ENCODE measurements at places on chromosomes 3 and 15.

GRCh38 chr3:128807186-128807830 is 72.1 kb upstream of the ACAD9 start:
- no peak for DNase-seq

DNA sequence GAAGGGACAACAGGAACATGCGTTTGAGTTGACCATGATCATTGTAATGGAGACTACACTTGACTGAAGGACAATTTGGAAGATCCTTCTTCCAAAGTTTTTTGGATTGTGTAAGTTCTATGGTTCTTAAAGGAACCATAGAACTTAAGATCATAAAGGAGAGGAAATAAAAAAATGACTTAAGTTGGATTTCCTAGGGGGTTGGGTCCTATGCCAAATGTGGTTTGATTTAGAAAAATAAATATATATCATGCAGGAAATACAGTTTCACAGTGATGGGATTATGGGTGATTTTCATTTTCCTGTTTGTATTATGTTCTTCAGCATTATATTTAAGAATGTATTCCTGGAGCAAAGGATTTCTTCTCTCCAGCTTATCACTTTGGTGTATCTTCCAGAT is 305.5 kb upstream of the DPH6 start:
- no peak for DNase-seq

GRCh38 chr3:106241593-106241992 is 372.8 kb upstream of the CBLB start:
- DNase-seq: no peak

DNA sequence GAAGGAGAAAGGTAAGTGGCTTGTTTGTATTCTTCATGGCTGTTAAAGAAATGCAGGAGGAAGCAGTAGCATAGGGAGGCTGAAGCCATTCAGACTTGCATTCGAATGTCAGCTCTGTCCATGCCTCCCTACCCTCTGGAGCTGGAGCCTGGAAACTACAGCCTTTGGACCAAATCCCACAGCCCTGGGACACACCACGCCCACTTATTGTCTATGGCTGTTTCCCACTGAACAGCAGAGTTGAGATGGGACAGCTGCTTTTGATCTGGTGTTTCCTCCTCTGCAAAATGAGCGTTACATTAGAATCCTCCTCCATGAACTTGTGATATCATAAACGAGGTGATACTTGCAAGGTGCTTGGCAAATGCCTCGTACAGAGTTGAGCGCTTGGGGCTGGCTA is 3.6 kb downstream of the FAM107A start:
- DNase-seq: no peak

- no peak for DNase-seq
These were observed 89.7 kb downstream of the TP63 start for GRCh38 chr3:189720736-189721417.

GRCh38 chr3:143122608-143123352 is 3.2 kb downstream of the CHST2 start:
- DNase-seq: no peak

GRCh38 chr15:92158426-92158825 is 235.3 kb upstream of the ST8SIA2 start:
- peak; percentile 9 for DNase-seq

- no peak for DNase-seq
These were observed 4.4 kb upstream of the VIPR1 start for GRCh38 chr3:42498034-42498433.

- DNase-seq: no peak
These were observed 273.9 kb downstream of the ABHD5 start for GRCh38 chr3:43964640-43965039.

DNA sequence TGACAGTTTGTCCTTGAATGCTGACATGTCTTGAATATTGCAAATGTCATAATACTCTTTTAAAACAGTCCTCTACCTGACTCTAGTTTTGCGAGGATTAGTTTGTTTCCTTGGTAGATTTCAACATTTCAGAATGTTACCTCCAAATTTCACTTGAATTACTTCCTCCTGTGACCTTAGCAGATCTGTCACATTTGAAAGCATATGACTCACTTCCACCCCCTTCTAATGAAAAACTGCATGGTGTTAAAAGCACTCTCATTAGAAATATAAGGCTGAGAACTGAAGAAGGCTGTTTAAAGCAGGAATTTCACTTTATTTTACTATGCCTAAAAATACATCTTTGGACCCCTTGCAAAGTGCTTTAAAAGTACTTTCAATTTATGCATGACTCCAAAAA is 598.7 kb upstream of the TGFBR2 start:
- DNase-seq: no peak

DNA sequence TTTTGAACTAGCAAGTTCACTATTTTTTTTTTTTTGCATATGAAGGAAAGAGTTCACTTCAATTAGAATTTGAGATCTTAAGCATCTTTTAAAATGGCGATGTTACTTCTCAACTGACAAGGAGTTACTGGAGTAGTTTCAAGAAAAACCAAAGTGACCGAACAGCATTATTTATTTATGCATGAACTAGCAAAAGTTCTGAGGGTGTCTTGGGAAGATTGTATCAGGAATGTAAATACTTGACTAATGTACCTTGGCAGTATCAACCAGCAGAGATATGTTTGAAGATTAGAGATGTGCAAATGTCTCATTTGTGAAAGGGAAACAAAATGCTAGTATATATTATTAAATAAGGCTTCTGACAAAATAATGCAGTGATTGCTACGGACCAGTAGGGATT is 203.9 kb downstream of the KBTBD8 start:
- no peak for DNase-seq

GRCh38 chr3:188574885-188575284 is 420.9 kb downstream of the LPP start:
- no peak for DNase-seq

DNA sequence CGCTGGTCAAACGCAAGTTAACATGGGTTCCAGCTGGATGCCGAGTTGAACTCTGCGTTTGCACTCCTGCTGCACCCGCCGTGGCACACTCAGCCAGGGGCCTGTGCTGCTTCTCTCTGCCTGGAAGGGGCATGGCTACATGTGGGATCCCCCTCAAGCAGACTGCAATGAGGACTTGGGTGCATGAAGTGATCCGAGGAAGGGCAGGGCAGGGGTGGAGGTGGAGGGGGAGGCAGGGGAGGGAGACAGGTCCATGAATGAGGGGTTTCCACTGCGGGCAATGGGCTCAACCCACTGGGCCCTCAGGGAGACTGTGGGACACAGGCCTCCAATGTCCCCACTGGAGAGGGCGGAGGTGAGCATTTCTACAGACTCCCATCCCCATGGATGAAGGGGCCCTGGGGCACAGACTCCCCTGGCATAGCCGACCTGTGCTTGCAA is 141.6 kb upstream of the MEF2A start:
- DNase-seq: no peak

DNA sequence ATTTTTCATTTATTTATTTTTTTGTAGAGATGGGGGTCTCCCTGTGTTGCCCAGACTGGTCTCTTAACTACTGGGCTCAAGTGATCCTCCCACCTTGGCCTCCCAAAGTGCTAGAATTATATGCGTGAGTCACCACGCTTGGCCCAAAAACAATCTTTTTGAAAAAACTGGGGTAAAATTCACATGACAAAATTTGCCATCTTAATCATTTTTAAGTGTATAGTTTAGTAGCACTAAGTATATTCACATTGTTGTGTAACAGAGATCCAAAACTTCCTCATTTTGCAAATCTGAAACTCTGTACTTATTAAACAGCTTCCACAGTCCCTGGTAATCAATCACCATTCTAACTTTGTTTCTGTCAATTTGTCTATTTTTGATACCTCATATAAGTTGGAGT is 5.2 kb downstream of the SNX1 start:
- no peak for DNase-seq

DNA sequence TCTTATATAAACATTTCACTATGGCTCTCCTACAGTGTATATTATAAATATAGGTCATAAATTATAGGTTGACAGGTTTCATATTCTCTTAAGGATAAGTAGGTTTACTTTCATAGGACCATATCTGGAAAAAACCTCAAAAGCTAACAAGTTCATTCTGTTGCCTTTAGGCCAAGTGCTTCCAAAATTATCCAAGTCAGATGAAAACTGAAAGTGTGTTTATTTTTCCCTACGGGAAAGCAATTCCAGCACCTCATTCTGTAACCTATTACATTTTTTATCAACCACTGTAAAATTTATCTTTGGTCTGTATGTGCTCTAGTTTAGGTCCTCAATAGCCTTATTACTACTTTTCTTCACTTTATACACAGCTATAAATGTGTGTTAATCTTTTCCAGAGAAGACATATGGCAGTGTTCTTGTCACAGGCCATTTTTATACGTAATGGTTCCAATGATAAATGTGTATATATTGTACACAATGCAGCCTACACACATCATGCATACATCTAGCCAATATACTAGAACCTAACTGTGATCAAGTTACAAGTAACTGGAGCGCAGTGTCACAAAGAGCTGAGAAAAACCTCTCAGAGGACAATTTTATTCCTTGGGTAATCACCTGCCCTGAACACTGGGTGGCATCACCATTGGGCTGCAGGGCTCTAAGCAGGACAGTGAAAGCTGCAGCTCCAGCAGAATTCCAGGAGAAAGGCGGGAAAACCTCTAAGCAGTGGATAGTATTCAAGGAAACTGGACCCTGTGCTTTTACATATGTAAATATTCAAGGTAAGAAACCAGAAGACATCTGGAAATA is 251.3 kb downstream of the CTNNB1 start:
- no peak for DNase-seq

GRCh38 chr3:17901893-17902292 is 159.5 kb upstream of the TBC1D5 start:
- no peak for DNase-seq

DNA sequence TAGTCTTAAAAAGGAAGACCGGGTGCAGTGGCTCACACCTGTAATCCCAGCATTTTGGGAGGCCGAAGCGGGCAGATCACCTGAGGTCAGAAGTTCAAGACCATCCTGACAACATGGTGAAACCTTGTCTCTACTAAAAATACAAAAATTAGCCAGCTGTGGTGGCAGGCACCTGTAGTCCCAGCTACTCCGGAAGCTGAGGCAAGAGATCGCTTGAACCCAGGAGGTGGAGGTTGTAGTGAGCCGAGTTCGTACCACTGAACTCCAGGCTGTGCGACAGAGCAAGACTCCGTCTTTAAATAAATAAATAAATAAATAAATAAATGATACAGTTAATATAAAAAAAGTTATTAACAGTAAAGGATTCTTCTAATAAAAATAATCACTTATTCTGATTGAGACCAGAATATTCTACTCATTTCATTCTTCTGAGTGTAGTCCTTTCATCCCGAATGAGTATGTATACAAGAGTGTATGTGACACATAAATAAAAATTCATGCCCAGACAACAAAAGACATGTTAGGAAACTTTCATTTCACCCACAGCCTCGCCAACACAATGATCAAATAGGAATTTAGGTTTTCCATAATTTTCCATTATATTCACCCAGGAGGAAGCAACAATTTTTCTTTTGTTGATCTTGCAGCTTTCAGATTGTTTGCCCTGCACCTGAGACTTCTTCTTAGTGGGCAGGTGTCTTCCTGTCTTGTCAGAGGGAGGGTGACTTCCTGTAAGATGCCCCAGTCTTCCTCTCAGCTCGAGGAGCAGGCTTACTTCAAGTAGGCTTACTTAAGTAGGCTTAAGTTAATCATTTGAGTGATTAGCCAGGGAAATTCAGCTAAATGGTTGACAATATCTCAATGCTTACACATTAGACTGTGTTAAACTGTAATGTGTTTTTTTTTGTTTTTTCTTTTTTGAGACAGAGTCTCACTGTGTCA is 7.8 kb upstream of the NUP210 start:
- DNase-seq: peak; percentile 28

- no peak for DNase-seq
These were observed 172.2 kb downstream of the SSR3 start for GRCh38 chr3:156382458-156383346.

- no peak for DNase-seq
These were observed 52.4 kb downstream of the IL1RAP start for GRCh38 chr3:190566043-190566933.

DNA sequence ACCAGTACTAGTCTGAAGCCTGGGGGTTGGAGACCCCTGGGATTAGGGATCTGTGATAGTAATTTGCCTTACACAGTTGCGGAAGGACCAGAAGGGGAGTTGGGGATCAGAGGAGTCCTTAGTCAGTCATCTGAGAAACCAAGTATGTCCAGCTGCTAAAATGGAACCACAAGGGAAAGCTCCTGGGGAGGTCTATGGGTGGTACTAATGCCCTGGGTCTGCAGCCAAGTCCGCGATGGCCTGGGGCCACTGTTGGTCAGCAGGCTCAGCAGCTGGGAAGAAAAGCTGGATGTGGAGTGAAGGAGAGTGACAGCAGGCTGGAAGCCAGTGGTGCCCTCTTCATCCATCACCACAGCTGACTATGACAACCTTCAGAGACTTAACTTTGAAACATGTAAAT is 2.2 kb upstream of the ANKDD1A start:
- DNase-seq: no peak

DNA sequence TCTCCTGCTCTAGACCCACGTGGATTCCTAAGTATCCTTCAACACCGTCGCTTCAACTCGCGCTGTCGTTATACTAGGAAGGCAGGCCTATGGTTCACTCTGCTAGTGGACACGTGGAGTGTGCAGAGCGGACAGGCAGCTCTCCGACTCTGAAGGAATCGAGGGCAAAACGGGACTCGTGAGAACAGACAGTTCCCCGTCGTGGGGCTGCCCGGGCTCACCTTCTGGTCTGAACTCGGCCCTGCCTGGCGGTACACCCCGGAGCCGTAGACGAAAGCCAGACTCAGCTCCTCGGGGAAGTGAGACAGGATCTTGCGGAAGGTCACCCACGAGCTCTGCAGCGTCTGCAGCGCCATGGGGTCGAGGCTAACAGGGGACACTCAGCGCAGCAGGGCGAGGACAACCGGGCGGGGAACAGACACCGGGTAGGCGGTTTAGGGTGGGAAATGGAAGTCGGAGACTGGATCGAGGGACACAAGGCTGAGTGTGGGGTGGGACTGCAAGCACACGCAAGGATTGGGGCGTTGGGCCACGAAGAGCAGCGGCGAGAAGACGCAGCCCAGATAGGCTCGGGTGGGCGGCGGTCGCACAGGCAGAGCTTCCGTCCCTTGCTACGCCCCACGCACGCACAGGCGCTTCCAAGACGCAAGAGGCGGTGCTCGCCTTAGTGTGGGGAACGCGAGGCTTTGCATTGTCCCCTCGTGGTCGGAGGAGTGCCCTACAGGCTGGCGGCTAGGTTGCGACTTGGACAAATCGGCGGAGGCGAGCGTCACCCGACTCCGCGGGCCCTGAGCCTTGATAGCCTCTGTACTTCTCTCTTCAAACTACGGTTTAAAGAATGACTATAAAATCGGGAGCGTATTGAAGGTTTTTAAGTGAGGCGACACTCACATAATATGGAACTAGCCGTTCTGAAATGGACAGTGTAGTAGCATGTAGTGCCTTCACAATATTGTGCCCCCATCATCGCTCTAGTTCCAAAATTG is at the start of gene TAMM41:
TSS of gene TAMM41 (minus strand) at position 605 of the 986 bp plus-strand sequence. CDS start at position 356, 249 bp downstream.
- DNase-seq: peak; percentile 87

DNA sequence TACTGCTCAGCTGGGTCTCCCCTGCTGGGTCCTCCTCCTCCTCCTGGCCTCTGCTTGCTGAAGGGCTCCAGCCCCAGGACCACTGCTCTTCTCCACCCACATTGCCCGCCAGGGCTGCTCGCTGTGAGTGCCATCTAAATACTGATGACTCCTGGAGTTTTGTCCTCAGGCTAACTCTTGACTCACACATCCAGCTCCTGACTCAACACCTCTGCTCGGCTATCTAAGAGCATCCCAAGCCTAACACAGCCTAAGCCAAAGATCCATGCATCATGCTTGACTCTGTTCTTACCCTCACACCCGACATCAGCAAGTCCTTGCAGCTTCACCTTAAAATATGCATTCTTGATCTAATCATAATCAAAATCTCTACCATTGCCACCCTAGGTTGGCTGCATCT is 260.2 kb downstream of the KLF13 start:
- DNase-seq: no peak

Measured in activated gamma-delta T cell treated with Interleukin-2 at 50 U/mL for 16 hours (primary cell).